ENCODE measurements at places on chromosomes 11 and 22.

DNA sequence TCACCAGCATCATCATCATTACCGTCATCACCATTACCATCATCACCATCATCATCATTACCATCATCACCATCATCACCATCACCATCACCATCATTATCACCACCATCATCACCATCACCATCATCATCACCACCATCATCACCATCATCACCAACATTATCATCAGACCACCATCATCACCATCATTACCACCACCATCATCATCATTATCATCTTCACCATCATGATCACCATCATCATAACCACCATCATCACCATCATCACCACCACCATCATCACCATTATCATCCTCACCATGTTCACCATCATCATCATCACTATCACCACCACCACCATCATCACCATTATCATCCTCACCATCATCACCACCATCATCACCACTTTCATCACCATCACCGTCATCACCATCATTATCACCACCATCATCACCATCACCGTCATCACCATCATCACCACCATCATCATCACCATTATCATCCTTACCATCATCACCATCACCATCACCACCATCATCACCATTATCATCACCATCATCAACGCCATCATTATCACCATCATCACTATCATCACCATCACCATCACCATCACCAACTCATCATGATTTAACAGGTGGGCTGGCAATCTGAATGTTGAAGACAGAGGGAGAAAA lies 2.4 kb upstream of the MYEOV start:
- no peak for DNase-seq

DNA sequence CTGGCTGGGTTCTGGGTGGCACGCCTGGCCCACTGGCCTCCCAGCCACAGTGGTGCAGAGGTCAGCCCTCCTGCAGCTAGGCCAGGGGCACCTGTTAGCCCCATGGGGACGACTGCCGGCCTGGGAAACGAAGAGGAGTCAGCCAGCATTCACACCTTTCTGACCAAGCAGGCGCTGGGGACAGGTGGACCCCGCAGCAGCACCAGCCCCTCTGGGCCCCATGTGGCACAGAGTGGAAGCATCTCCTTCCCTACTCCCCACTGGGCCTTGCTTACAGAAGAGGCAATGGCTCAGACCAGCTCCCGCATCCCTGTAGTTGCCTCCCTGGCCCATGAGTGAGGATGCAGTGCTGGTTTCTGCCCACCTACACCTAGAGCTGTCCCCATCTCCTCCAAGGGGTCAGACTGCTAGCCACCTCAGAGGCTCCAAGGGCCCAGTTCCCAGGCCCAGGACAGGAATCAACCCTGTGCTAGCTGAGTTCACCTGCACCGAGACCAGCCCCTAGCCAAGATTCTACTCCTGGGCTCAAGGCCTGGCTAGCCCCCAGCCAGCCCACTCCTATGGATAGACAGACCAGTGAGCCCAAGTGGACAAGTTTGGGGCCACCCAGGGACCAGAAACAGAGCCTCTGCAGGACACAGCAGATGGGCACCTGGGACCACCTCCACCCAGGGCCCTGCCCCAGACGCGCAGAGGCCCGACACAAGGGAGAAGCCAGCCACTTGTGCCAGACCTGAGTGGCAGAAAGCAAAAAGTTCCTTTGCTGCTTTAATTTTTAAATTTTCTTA lies 27.7 kb upstream of the TXNRD2 start:
- no peak for DNase-seq

GRCh38 chr22:38080850-38081635 lies 2.9 kb downstream of the SLC16A8 start:
- no peak for DNase-seq

GRCh38 chr11:132024587-132025295 lies 654.3 kb downstream of the NTM start:
- no peak for DNase-seq

Measured in CD4-positive, alpha-beta T cell treated with Interferon gamma for 1 hour (primary cell).